NCI-H446 (cell line): ENCODE measurements at places on chromosomes 12 and 14.

GRCh38 chr12:106941481-106942156, 14.1 kb upstream of the TMEM263 start:
- no peak for DNase-seq

DNA sequence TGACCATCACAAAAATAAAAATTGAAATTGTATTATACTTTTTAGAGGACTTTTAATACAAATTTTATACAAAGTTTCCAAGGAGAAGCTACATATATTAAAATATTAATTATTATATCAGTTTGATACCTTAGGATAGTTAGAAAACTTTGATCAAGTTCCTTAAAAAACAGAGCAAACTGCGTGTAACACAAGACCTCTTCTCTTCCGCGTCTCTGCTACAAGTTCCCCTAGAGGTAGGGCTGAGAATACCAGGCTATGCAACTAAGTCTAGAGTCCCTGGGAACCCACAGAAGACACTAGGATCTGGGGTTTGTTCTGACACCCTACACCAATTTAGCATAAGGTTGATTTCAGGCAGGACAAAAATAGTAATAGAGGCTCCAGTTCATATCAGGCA, 319.0 kb downstream of the FOXG1 start:
- DNase-seq, result no peak

GRCh38 chr12:6871052-6871957, 1.8 kb downstream of the SPSB2 start:
- no peak for DNase-seq

DNA sequence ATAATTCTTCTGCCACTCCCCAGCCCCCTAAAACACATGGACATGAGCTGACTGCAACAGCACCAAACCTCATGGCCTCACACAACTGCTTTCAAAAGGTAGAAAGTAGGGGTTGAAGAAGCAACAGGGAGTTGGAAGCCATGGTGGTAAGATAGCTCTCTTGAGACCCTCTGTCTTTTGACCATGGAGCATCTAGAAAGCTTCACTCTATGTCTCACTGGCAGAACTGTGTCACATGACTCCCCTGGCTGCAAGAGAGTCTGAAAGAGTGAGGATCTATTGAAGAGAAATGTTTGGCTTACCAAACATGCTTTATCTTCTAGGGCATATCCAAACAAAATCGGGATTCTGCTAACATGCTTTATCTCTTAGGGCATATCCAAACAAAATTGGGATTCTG, 142.9 kb upstream of the WSCD2 start:
- no peak for DNase-seq

- no peak for DNase-seq
These were observed 9.6 kb upstream of the GPR84 start for GRCh38 chr12:54373649-54374561.

DNA sequence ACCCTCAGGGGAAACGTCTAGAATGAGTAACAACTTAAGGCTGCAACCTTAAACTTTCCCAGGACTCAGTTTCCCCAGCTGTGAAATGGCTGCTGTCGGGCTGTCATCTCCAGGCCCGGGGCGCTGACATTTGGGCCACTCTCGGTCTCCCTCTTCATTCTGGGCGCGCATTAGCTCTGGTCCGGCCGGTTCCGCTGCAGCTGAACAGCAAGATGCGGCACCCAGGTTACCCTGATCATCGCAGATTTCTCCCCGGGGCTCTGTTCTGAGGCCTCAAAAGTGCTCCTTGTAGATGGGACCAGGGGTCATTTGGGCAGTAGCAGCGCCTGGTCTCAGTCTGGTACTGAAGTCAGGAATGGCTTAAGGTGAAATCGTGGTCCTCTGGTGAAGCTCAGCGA, 890 bp upstream of the BCL7A start:
- no peak for DNase-seq

DNA sequence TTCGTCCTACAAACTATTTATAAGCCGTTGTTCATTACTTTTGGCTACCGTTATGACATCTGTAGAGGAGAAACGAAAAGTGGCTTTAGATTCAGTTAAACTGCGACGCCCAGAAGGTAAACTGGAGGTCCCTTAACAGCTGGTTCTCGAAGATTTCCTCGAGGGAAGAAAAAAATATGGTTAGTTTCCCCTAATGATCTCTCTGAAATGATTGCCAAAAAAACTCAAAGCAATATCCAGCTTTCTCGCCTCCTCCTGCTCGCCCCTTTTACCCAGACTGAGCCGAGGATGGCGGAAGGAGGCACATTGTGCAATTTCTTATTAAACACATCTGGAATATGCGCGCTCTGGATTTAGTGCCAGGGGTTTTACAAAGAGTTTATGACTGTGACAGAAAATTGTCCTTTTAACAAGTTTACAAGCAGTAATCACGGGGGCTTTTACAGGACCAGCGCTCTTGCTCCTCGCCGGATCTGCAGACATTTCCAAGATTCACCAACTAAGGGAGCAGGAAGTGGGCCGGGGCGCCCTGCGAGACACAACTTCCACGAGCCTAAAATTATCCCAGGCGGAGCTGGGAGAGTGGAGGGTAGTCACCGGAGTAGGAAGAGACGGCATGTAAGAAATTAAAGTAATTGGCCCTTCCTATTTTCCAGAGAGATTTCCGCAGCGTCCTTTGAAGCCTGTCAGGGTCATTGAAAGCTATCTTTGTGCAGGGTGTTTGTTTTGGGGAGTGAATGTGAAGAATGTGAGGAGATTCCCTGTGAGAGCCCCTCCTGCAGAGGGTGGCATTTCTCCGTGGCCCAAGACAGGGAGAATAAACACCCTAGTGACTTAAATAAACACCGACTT, 5.6 kb downstream of the SIX1 start:
- DNase-seq, result no peak

DNA sequence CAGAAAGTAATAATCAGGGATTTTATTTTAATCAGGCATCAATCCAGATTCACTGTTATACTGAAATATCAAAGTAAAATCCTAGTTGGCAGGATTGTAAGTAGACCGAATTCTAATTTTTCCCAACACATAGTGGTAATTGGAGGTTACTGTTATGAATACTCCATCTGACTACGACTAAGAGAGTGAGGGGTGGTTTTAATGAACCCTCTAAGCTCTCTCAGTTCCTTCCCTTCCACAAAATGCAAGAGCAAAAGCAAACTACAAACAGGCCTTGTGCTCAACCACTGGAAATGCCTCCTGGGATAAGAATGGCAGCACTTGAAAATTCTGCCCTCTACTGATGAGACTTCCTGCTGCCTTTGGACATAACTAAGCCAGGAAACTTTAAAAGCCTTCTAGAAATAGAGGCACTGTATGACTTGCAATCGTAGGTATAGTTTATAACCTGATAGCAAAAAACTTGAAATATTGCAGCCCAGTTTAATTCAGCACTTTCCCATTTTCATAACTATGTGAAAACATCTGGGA, 184.8 kb downstream of the SLC16A7 start:
- DNase-seq, result no peak

DNA sequence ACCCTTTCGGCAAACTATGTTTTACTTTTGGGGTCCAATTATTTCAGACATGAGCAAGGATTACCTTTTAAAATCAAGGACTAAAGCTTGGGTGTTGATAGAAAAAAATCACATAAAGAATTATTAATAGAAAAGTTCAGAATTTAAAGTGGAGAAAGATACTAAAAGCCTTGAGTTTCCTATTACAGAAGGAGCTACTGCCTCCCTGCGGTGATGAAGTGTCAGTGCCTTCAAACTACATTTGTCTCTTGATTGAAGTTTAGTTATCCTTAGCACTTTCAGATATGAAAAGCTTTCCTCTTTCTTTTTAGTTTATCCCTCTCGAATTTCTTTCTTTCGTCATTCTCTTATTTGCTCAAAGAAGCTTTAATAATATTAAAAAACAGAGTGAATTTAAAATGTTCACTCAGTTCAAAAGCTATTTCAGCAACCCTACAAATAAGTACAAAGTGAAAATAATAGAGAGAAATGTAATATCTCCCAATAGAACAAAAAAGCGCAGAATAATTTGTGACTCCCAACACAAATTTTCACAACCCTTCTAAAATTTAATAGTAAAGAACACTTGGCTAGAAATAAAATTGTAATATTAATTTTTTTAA, 87.6 kb downstream of the SEC23A start:
- DNase-seq, result peak; percentile 63

DNA sequence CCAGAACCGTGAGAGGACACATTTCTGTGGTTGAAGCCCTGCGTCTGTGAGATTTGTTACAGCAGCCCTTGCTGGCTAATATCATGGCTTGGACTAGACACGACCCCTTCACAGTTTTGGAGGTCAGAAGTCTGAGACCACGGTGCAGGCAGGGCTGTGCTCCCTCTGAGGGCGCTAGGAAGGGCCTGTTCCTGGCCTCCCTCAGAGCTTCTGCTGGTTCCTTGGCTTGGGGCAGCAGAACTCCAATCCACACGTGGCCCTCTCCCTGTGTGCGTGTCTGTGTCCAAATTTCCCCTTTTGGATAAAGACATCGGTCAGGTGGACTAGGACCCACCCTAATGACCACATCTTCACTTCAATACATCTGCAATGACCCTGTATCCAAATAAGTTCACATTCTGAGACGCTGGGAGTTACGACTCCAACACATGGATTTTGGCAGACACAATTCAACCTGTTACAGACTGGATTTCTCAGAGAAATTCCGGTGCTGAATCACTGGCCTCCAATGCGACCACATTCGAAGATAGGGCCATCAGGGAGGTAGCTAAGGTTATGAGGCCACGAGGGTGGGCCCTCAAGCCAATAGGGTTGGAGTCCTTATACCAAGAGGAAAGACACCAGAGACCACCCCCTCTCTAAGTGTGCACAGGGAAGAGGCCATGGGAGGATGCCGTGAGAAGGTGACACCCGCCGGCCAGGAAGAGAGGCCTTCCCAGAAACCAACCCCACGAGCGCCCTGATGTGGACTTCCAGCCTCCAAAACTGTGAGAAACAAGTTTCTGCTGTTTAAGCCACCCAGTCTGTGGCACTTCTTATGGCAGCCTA, 43.6 kb upstream of the PPP2R5C start:
- DNase-seq, result no peak

- no peak for DNase-seq
These were observed 126.7 kb upstream of the PWP1 start for GRCh38 chr12:107558816-107559382.

- DNase-seq, result no peak
These were observed 47.7 kb upstream of the CMKLR1 start for GRCh38 chr12:108386709-108387360.

GRCh38 chr12:55725556-55725955, 3.3 kb downstream of the CD63 start:
- no peak for DNase-seq

DNA sequence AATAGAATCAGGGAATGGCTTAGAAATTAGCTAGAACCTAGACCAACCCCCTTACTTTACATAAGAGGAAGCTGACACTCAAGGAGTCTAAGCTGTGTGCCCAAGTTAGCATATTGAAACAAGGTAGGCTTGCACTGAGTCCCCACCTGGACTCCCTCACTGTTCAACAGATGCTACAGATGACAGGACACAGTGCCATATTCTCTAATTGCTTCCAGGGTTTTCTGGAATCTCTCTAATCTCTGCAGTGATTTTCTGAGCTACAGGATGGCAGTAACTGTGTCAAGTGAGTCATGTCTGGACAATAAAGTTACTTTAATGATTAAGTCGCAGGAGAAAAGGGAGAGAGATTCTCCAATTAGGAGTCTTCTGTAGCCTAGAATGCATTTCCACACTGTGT, 35.8 kb downstream of the AKAP6 start:
- no peak for DNase-seq

GRCh38 chr14:73290279-73290678, 53.0 kb downstream of the PAPLN start:
- DNase-seq, result no peak

GRCh38 chr12:108826101-108826806, 31.1 kb downstream of the SSH1 start:
- no peak for DNase-seq

DNA sequence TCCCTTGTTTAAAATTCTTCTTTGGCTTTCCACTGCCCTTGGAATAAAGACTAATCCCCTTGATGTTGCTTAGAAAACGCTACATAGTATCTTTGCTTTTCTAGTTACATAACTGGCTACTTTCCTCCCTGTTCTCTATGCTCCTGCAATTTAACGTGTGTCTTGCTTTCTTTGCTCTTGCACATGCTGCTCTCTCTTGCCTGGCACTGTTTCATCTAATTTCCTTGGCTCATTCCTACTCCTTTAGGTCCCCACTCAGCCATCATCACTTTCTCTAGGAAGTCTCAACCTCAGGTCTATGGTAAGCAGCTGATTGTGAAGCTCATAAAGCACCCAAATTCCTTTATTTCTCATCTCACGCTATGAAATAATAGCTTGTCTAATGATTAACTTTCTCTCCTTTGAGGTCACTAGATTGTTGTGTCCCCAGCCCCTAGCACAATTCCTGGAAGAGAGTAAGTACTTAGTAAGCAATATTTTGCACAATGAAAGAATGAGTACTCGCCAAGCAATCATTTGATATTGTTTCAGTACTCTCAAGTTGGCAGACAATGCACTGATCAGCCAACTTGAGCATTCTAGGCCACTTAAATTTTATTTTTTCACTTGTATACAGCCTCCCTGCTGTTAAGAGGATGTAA, 3.3 kb downstream of the ALDH6A1 start:
- no peak for DNase-seq
